Frontal cortex (tissue), 4 donors: ENCODE measurements at places on chromosomes 12 and 14. TPM values are rescaled to one million over a fixed set of nuclear protein-coding genes. Genes with fewer than 3 reads are reported as not detected.

GRCh38 chr12:59916988-59917387, 321.2 kb downstream of the SLC16A7 start:
- DNase-seq = no peak

Gene PLBD1
- total RNA-seq = 1.6 TPM

Gene TMEM119
- 0.82 TPM for total RNA-seq

GRCh38 chr12:75208856-75209811, 505 bp downstream of the KCNC2 start:
- no peak for DNase-seq

Gene DLGAP5
- 4.9 TPM for total RNA-seq

Gene SSTR1
- total RNA-seq = 8.2 TPM

Gene C3AR1
- 1.6 TPM for total RNA-seq

Gene RFX4
- 2.9 TPM for total RNA-seq
